ENCODE measurements at places on chromosomes 6 and 20. TPM values are rescaled to one million over a fixed set of nuclear protein-coding genes. Genes with fewer than 3 reads are reported as not detected.

DNA sequence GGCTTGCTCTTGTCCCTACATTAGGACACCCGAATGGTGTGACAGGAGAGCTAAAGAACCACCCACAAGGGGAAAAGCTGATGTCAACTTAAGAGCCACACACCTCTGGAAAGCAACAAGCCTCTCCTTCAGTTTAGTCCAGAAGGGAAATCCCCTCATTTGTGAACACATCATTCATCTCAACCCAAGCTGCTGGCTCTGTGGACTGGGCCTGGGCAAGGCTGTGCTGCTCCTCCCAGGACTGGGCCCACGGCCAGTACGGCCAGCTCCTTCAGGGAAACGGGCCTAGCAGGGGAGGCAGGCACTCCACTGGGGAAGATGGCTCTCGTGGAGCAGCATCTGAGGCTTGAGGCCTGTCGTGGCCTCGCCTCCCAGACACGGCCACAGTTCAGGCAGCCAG lies 12.8 kb upstream of the SLC4A11 start:
- no peak for DNase-seq

Gene MYB
- total RNA-seq = not detected

DNA sequence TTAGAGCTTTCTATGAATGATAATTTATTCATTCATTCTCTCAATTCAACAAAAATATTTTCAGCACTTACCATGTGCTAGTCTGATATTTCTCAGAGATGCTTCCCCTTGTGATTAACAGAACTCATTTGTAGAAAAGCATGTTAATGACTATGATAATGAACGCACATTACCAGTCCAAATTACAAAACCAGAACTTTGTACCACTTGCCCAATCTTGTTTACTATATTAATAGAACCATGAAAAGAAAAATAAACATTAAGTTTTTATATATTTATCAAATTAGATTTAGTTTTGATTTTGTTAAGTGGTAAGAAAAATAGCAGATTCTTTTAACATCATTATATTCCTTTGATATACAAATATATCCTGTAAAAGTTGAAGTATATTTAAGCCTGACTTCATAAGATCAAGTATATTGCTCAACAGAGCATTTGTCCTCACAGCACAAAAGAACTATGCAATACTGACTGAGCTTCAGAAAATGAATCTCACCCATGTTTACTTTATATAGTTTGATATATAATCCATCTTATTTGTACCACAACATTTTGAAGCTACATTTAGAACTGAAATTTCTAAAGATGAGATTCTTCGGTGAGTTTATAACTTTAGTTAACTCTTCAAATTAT lies 48.9 kb downstream of the TMEM244 start:
- DNase-seq = no peak

- peak; percentile 74 for DNase-seq
Measured at GRCh38 chr6:72861935-72862432, 240.1 kb downstream of the KCNQ5 start.

- DNase-seq = peak; percentile 79
Measured at GRCh38 chr6:32118782-32119628, 9.0 kb downstream of the ATF6B start.
